ENCODE measurements at places on chromosomes 7 and 10.

- DNase-seq, result no peak
Measured at GRCh38 chr7:155580367-155580766, 34.0 kb upstream of the CNPY1 start.

- DNase-seq, result no peak
Measured at GRCh38 chr7:107788662-107789061, 14.4 kb downstream of the SLC26A3 start.

GRCh38 chr7:133301444-133301843, 48.6 kb downstream of the EXOC4 start:
- DNase-seq, result no peak

GRCh38 chr7:74202841-74203556, 6.8 kb upstream of the LAT2 start:
- DNase-seq, result no peak

DNA sequence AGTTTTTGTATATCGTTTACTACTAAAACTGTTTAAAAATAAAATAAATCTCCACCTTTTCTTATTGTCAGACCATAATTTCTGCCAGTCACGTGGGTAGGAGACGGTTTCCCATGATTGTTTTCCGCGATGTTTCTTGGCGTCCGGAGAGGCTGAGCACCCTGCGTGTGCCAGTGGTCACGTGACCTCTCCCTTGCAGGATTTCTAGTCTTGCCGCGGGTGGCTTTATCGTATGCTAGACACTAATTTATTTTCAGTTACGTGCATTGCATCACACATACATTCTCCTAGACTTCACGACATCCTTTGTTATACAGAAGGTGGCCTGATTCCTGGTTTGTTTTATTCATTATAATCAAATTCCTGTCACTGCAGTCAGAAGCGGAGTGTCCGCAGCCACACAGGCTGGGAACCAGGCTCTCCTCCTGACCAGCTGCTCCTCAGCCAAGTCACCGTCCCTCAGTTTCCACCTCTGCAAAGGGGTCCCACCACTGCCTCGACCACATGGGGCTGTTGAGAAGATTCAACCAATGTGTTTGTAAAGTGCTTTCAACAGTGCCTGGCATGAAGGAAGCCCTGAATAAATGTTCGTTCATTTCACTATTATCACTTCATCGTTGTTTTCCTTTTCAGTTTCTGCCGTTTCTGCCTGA, 203.2 kb upstream of the PPP2R2D start:
- no peak for DNase-seq

GRCh38 chr10:121324678-121325213, 273.5 kb downstream of the FGFR2 start:
- no peak for DNase-seq

DNA sequence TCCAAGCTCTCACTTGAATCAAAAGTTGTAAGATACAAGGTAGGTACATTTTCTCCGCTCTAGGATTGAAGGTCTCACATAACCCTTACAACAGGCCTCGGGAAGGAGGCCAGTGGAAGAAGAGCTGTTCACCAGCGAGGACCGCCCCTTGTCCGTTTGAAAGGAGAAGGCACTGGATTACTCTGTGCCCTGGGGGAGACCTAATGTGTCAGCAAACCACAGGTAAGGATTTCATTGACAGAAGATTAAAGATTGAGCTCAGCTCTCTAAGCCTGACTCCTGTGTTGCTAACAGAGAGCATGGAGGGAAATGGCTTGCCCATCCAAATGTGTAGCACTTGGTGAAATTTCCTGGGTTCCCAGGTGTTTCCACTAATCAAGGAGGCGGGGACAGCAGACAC, 81.2 kb downstream of the SLC16A9 start:
- DNase-seq, result no peak

DNA sequence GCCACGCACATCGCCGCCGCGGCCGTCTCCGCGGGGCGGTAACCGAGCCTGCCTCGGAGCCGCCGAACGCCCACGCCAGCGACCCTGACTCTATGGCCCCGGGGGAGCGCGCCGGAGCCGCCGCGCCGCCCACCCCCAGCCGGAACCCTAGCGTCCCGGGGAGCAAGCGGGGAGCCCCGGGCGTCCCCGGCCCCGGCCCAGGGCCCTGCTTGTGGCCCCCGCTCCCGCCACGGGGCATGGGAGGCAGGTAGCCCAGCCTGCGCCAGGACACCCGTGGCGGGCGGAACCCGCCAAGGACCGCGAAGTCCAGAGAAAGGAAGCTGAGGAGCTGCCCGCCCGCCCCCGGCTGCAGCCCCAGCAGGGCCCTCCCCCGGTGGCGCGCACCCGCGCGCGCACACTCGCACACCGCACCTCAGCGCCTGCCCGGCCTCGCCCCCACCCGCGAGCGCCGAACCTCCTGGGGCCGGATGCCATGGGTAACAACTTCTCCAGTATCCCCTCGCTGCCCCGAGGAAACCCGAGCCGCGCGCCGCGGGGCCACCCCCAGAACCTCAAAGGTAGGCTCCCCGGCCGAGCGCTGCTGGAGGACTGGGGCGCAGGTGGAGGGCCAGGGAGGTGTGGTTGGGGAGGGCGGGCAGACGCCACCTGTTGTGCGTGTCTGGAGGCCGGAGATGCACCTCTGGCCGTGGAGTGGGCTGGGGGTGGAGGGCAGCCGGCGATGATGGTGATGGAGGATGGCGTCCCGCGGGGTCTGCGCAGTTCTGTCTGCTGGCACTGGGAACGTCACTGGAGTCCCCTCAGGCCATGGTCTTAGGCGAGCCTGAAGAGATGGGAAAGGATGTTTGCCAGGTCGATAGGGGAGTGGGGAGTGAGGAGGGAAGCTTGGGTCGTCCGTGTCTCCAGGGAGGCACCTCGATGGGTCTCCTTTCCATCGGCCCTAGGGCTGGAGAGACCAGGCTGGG, 692 bp downstream of the NEURL1 start:
- no peak for DNase-seq

DNA sequence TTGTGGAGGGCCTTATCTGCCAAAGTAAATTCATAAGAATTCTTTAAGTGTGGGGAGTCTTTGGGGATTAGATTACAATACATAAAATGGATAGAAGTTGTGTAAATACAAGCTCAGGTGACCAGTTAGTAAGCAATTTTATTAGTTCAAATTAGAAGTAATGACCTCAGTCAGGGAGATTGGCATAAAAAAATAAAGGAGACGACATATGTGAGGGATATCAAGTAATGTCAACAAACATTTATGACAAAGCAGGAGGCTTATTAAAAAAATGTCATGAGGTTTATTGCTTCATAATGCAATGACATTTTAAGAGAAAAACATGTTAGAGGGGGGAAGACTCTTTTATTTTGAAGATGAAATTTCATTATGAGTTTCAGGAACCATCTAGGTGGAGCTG, 1137.0 kb upstream of the PHF14 start:
- no peak for DNase-seq

DNA sequence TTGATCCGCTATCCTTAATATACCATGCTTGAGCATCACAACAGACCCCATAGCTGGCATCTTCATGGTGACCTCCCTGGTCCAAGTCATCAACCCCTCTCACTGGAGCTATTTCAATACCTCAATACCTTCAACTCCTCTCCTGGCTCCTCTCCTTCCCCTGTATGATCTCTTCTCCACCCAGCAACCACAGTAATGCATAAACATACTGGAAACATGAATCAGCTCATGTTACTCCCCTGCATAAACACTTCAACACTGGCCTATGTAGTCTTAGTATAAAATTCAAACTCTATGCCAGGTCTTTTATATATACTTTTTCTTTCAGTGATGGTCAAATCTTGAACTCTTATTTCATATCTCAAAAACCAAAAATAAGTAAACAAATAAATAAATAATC, 31.8 kb upstream of the TMEM273 start:
- DNase-seq, result no peak

- no peak for DNase-seq
Measured at GRCh38 chr7:47568547-47568946, 13.4 kb downstream of the TNS3 start.

DNA sequence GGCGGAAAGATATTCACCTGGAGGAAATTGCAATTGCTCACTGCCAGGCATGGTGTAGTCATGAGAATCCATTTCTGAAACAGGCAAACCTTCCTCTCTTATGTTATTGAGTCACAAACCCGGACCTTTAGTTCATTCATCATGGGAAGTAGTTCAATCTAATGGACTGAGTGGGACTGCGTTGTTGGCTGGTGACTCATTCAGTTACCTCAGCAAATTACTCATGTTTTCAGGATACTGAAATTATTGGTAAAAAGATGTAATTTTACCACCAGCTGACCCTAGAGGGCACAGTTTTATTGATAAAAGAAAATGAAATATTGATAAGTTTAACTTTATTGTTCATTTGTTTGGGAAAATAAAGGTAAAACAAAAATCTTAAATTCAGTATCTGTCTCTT, 1194.4 kb upstream of the SORCS1 start:
- DNase-seq, result no peak
